ENCODE measurements at places on chromosomes 3 and 15.

- no peak for DNase-seq
Observed at GRCh38 chr3:133410191-133410892, 10.5 kb downstream of the BFSP2 start.

DNA sequence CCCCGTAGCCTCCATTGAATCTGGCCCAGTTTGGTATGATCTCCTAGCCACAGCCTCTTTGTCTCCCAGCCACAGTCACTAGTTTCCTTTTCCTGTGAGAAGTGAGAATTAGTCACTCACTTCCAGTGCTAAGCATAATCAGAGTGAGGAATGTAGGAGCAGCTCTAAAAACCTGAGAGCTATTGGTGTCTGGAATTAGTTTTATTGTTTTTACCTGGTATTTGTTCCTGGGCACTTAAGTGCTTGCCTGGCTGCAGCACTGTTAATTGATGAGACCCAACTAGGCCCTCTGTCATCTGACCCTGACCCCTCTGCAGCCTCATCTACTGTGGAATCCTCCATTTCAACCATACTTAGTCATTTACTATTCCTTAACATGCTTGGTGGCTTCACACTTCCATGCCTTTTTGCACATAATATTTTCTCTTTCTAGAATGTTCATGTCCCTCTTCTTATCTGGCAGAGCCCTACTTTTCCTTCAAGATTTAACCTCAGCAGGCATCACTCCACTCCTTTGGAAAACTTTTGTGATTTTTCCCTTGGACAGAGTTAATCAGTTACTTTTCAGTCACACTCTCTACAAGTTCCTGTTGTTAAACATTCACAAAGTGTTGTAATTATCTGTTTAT lies 48.8 kb downstream of the PDE8A start:
- no peak for DNase-seq

- DNase-seq: no peak
Observed at GRCh38 chr15:41183581-41183980, 47.0 kb downstream of the EXD1 start.

DNA sequence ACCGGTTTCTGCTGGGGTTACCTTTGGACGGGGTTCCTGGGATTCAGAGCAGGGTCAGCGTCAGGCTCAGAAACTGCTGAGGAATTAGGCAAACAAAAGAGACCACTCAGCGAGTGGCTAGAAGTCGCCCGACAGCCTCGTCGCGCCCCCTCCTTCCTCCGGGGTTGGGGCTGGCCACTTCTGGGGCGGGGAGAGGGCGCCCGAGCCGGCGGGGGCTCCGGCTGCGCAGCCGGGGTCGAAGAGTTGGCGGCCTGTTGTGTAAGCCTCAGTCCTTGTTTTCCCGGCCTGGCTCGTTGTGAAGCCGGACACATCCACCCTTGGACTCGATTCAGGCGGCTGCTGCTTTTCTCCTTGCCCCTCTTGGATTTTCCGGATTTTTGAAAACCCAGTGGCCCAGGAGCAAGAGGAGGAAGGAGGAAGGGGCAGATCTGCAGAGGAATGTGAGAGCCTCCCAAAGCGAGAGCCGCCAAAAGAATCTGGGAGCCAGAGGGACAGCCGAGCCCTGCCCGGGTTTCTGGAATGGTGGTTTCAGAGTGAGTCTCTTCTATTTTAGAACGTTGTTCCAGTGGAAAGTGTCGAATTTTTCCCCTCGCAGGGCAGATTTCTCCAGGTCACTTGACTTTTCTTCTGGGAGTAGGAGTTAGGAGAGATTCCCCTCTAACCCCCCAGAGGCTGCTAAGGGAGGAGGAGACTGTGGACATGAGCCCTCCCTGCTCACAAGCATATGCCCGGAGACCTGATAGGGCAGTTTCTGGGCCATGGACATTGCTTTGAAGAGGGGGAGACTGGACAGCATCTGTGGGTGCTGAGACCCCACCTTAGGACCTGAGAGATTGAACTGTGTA lies 666 bp downstream of the SNX33 start:
- DNase-seq: peak; percentile 48

- DNase-seq: no peak
Observed at GRCh38 chr3:5251196-5251583, 63.7 kb downstream of the EDEM1 start.

DNA sequence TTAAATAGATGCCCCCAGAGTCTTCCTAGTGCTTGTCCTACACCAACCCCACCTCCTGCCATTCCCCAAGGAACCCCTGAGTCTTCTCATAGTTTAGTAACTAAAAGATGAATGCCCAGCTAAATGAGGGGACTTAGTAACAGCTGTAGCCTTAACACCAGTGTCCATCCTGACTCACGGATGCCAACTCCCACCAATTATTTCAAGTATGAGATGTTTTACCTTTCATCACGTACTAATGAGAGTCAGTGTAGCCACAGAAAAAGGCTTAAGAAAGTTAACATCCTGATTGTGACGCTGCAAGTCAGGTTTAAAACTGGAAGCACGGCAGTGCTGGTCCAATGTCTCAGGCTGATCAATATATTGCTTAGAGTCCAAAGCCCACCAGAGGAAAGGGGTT lies 109.9 kb downstream of the FMN1 start:
- no peak for DNase-seq

- no peak for DNase-seq
Observed at GRCh38 chr3:194086388-194087075, 49.4 kb upstream of the HES1 start.

GRCh38 chr15:99169769-99170311 lies 65.0 kb downstream of the SYNM start:
- DNase-seq: no peak

GRCh38 chr3:182802413-182803390 lies 9.4 kb downstream of the ATP11B start:
- no peak for DNase-seq

DNA sequence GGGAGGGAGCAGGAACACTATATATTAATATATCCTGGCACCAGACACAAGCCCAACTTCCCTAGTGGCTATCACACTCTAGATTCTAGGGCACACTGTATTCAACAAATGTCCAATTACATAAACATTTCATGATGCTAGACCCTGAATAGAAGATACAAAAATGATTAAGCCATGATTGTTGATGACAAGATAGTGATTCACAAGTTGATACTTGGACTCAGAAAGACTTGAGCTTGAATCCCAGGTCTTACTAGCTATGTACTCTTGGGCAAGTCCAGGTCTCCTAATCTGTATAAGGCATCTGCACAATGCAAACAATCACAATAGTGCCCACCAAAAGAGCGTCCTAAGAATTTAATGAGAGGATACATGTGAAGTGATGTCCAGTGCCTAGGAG lies 10.0 kb upstream of the SNTN start:
- no peak for DNase-seq

DNA sequence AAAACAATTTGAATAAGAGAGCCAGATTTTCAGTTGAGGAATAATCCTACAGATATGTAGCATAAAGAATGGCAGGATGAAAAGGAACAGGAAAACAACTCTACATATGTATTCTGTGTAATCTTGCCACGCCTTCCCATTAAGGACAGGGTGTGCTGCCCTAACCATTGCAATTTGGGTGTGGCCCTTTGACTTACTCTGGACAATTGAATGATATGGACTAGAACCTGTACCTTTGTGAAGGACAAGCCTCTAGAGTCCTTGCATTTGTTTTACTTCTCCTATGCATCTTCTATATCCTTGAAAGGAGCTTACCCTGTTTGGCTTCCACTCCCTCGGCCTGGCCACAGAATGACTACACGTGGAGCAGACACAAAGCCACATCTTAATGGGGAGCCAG lies 1261.6 kb upstream of the GBE1 start:
- DNase-seq: no peak

- DNase-seq: peak; percentile 28
Observed at GRCh38 chr3:194161131-194162045, 25.4 kb downstream of the HES1 start.

- no peak for DNase-seq
Observed at GRCh38 chr3:134652886-134653630, 2.2 kb upstream of the KY start.

DNA sequence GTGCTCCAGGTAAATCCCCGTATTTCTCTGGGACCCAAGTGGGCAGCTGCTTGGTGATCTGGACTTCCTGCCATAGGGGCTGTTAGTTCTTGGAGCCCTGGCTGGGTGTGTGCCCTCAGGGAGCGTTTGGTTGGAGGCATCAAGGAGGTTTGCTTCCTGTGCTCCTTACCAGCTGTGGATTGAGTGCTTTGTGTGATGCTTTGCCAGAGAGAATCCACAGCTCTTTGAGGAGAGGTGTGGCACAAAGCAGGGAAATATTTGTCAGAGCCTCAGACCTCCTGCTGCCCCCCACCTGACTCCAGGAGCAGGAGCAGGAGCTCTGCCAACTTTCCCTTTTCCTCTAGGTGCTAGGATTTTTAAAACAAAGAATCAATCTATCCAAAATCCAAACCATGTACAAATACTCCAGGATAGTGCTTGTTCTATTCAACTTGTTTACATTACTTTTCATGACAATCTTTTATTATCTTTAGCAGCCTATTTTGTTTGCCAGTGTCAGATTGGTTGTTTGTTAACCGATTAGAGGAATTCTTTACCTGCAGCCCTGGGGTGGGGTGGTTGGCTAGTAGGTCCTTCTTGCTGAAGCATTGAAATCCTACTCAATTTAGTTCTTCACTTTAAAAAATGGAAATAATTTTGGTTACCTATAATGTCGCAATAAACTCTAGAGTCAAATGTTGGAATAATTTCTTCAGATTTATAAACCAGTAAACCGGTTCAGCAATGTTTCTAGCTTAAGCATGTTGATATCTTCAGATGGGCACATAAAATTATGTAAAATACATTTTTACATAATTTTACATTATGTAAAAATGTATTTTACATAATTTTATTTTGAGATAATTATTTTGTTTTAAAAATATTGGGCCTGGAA lies 2.5 kb downstream of the CTDSPL start:
- peak; percentile 23 for DNase-seq

DNA sequence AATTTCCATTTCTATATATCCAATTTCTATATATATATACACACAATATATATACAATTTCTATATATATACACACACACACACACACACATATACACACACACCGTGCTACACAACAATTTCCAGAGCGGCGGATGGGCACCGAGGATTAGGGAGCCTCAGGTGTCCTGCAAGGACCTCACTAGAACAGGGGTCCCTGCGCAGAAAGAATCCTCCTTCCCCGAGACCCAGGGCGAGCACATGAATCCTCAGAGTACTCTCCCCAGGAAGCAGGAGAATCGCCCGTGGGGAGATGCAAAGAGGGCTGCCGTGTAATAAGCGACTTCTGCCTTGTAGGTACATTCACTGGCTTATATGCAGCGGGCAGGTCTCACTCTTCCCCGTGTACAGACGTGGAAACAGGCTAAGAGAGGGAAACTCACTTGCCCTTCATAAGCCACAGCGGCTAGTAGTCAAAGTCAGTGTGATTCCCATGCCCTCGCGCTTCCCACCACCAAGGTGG lies 467 bp downstream of the PIF1 start:
- DNase-seq: no peak

- no peak for DNase-seq
Observed at GRCh38 chr15:23566071-23566554, 639 bp downstream of the MKRN3 start.

GRCh38 chr3:65030847-65031463 lies 343.2 kb upstream of the ADAMTS9 start:
- peak; percentile 4 for DNase-seq

GRCh38 chr3:188876370-188876769 lies 295.4 kb upstream of the TPRG1 start:
- no peak for DNase-seq

- no peak for DNase-seq
Observed at GRCh38 chr3:144470666-144471065, 499.0 kb downstream of the DIPK2A start.

GRCh38 chr3:54987719-54988118 lies 59.9 kb upstream of the LRTM1 start:
- no peak for DNase-seq

GRCh38 chr3:8743021-8743601 lies 9.5 kb downstream of the CAV3 start:
- DNase-seq: peak; percentile 19

DNA sequence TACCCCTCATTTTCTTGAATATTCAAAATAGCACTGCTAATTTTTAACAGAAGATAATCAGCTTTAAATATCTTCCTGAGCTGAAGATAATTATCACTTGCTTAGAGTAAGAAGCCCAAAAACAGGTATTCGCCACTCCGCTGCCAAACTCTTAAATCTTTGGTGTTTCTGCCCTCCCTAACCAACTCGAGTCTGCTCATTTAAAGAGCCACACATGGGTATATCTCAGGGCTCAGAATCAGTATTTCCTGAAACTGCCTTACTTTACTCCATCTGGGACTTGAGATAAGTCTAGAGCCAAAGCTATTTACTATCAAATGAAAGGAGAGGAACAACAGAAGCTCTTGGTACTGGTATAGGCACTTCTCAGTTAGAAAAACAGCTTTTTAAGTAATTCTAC lies 10.8 kb downstream of the PDCD10 start:
- no peak for DNase-seq

GRCh38 chr3:137121704-137122314 lies 164.0 kb downstream of the IL20RB start:
- peak; percentile 64 for DNase-seq

GRCh38 chr3:48426401-48426909 lies 3.4 kb downstream of the PLXNB1 start:
- no peak for DNase-seq

DNA sequence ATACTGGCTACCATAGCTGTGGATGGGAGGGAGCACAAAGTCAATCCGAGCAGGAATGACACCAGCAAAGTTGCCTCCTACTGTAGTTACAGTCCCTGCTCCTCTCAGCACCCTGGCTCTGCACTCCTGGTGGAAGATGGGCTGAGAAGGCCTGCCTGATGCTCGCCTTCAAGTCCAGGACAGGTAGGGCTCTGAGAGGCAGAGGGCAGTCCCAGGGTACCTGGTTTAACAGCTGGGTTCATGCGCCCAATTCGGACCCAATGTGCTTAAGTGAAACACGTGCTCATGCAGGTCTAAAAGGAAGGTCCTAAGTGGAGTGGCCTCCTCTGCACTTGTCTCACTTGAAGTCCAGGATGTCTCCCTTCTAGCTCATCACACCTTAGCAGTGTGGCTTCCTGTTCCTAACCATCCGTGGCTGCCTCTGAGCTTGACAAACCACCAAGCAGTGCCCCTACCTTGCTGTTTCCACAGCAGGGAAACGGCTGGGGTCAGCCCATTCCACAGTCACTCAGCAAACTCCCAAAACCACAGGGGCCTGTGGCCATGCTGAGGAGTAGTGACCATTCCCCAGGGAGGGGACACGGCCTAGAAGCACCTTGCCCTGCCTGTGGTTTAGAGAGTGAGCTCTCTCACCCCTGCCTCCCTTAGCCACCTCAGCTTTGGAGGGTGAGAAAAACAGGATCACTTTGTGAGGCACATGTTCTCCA lies 3.9 kb upstream of the MUSTN1 start:
- no peak for DNase-seq

GRCh38 chr3:11602886-11603527 lies 40.7 kb downstream of the VGLL4 start:
- DNase-seq: no peak

GRCh38 chr3:122612696-122613095 lies 35.2 kb downstream of the PARP15 start:
- no peak for DNase-seq

GRCh38 chr15:80484333-80484864 lies 80.2 kb downstream of the ARNT2 start:
- no peak for DNase-seq

Measured in A549 (cell line).